ENCODE measurements at places on chromosomes 12 and 14.

DNA sequence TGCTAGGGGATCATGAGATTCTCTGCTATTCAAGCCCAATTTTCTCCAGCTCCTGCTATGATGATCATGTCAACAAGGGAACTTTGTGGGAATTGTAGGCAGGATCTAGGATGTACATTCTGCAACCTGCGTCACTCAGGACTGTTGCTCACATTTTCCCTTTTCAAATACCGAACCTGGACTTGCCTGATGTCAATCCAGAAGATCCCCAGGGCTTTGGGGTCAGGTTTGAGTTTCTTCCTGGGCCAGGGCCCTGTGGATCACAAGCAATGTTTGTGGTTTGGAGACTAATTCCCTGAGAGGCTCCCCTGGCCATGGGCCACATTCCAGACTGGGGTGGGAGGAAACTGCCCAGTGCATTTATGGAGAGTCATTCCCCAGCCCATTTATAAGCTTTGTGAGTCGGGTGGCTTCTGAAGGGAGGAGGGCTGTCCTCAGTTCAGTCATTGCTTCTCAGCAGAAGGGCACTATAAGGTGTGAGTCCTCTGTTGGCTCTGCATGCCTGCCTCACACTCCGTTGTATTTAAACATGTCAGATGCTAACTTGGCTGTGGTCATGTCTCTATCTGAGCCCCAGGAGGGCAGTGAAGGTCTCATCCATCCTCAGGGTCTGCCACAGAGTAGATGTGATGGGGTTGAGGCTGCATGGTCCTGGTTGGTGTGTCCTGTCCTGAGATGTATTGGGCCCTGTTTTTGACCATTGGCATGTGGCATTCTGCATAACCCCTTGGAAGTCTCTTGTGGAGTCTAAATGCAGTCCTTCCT is 6.5 kb downstream of the KRT86 start:
- ATAC-seq, result no peak

- no peak for ATAC-seq
These were observed 8.1 kb downstream of the AVIL start for GRCh38 chr12:57810450-57810849.

DNA sequence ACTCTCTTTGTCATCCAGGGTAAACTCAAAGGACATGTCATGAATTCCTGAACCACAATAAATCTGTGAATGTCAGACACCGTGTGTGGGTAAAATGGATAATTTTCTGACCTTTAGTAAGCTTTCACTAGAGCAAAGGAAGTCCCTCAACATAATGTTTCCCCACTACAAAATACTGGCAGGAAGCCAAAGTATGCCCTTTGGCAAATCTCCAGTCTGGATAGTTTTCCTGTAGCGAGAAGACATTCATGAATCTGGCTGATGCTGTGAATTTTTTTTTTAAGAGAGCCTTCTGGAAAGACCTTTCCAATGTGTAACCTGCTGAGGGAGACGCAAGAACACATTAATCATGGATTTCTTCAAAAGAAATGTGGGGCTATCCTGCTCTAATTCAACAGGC is 389.6 kb upstream of the DDHD1 start:
- no peak for ATAC-seq

DNA sequence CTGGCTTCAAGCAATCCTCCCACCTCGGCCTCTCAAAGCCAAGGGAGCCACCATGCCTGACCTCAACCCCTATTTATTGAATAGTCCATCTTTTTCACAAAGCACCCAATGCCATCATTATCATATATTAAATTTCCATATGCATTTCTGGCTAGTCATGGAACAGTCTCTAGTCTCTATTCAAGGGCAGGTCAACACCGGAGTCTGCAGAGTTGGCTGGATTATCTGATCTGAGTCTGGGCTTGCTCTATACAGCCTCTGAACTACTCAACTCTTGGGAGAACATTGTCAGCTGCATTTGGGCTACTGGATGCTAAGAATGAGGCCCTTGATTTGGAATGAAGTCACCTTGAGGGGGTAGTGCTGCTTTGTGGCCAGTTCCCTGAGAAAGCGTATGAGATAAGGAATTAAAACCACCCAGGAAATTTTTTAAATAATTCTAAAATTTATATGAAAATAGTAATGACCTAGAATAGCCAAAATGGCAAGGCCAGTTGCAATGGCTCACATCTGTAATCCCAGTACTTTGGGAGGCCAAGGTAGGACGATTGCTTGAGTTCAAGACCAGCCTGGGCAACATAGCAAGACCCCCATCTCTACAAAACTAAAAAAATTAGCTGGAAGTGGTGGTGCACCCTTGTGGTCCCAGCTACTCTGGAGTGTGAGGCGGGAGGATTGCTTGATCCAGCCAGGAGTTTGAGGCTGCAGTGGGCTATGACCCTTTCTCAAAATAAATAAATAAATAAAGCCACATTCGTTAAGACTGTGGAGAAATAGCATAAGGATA is 6.9 kb upstream of the NAA25 start:
- no peak for ATAC-seq
